ENCODE measurements at places on chromosomes 16 and 17.

GRCh38 chr16:20901436-20902112, 1.0 kb downstream of the LYRM1 start:
- no peaks in the 10 kb centered on the region for H3K36me3 ChIP-seq
- H3K4me1 ChIP-seq, result peaks cover 42% of the 10 kb centered on the region
- H3K27ac ChIP-seq, result peak overlapping the region; percentile 99
- H3K4me3 ChIP-seq, result peak overlapping the region; percentile 97
- no peaks in the 10 kb centered on the region for H3K27me3 ChIP-seq

GRCh38 chr17:32903774-32904673, 23.9 kb upstream of the TMEM98 start:
- H3K4me1 ChIP-seq, result no peaks in the 10 kb centered on the region
- H3K4me3 ChIP-seq, result no peak overlapping the region
- H3K36me3 ChIP-seq, result no peaks in the 10 kb centered on the region

- no peaks in the 10 kb centered on the region for H3K36me3 ChIP-seq
- no peak overlapping the region for H3K27ac ChIP-seq
- H3K27me3 ChIP-seq, result no peaks in the 10 kb centered on the region
- H3K4me3 ChIP-seq, result no peak overlapping the region
These were observed 9.5 kb upstream of the TCF25 start for GRCh38 chr16:89863741-89864526.

DNA sequence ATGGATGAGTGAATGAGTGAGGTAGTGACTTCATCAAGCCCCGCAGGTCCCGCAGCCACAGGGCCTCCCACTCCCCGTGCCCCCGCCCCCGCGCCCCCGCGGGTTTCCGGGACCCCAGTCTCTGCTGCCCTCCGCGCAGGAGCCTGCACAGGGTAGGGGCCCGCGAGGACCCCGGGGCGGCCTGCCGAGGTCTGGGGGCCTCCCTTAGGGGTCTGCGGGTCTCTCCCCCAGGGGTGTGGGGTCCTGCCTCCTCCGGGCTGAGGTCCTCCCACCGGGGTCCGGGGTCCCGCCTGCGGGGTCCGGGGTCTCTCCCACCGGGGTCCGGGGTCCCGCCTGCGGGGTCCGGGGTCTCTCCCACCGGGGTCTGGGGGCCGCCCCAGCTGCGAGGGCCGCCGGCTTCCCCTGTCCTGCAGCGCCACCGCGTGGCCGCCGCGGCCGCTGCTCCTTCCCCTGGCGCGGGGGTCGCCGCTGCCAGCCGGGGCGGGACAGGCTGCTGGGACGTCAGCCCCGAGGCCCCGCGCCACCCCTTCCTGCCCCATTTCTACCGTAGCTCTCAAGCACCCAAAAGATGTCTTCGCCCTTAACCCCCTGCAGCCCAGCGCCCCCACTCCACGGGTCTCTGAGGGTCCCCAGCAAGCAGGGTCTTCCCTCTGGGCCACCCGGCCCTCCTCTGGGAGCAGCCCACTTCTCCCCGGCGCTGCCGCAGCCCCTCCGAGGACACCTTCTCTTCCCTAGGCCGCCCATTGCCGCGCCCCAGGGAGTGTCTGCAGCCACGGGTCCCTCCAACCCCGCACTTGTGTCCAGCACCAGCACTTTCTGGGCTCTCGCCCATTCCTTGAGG, 10.4 kb upstream of the CHMP6 start:
- no peak for DNase-seq
- no peaks in the 10 kb centered on the region for H3K27me3 ChIP-seq
- no peaks in the 10 kb centered on the region for H3K36me3 ChIP-seq
- H3K27ac ChIP-seq, result no peak overlapping the region
- H3K4me3 ChIP-seq, result no peak overlapping the region
- peaks cover 4% of the 10 kb centered on the region for H3K4me1 ChIP-seq

DNA sequence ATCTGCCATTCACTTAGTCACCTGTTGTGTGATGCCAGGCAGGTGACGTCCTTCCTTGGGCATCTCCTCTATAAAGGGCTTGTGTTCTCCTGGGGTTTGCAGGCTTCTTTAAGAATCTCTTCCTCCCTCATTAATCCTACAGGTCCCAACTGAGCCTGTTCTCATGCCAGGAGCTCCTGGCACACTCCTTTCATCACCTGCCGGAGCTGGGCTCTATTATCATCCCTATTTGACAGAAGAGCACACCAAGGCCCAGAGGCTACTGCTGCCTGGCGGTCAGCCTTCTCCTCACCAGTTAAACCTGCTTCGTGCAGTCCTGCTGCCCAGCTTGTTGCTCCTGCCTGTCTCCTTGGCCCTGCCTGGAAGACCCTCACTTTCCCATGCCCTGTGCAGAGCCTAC, 51.2 kb downstream of the RAI1 start:
- H3K4me1 ChIP-seq, result peaks cover 12% of the 10 kb centered on the region
- no peaks in the 10 kb centered on the region for H3K27me3 ChIP-seq
- no peak overlapping the region for H3K4me3 ChIP-seq
- DNase-seq, result no peak

DNA sequence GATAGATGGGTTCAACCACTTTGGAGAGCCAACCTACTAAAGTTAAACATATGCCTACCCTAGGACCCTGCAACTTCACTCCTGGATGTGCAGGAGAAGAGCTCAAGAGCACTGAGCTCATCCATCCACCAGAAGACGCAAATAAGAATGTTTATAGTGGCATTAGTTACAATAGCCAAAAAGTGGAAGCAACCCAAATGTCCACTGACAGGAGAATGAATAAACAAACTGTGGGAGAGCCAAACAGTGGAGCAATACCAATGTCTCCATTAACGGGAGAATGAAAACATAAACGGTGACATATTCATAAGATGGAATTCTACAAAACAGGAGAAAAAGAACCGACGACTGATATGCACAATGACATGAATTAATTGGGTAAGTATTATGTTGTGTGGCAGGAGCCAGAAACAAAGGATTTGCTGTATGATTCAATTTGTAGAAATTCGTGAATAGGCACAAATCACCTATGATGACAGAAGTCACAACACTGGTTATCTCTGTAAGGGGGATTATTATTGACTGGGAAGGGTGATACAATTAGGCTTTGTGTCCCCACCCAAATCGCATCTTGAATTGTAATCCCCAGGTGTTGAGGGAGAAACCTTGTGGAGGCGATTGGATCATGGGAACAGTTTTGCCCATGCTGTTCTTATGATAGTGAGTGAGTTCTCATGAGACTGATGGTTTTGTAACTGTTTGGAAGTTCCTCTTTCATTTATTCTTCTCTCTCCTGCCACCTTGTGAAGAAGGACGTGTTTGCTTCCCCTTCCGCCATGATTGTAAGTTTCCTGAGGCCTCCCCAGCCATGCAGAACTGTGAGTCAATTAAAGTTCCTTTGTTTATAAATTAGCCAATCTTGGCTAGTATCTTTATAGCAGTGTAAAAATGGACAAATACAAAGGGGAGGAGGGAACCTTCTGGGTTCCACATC, 57.9 kb upstream of the PLCG2 start:
- H3K4me3 ChIP-seq, result no peak overlapping the region
- no peaks in the 10 kb centered on the region for H3K4me1 ChIP-seq
- peaks cover 10% of the 10 kb centered on the region for H3K27me3 ChIP-seq
- H3K27ac ChIP-seq, result no peak overlapping the region
- no peaks in the 10 kb centered on the region for H3K36me3 ChIP-seq
- DNase-seq, result no peak

DNA sequence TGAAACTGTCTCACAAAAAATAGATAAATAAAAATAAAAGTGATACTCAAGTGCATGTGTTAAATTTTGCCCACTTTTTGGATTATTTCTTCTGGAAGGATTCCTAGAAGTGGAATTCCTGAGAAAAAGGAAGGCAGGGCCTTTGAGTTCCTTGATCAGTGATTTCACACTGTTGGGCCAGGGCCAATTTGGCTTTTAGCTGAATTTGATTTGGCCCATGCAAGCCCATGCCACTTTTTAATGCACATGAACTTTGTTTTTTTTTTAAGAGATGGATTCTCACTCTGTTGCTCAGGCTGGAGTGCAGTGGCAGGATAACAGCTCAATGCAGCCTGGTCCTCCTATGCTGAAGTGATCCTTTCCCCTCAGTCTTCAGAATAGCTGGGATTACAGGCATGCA, 96.3 kb downstream of the TNFRSF13B start:
- no peaks in the 10 kb centered on the region for H3K27me3 ChIP-seq
- H3K4me3 ChIP-seq, result no peak overlapping the region
- no peaks in the 10 kb centered on the region for H3K4me1 ChIP-seq
- no peaks in the 10 kb centered on the region for H3K36me3 ChIP-seq

DNA sequence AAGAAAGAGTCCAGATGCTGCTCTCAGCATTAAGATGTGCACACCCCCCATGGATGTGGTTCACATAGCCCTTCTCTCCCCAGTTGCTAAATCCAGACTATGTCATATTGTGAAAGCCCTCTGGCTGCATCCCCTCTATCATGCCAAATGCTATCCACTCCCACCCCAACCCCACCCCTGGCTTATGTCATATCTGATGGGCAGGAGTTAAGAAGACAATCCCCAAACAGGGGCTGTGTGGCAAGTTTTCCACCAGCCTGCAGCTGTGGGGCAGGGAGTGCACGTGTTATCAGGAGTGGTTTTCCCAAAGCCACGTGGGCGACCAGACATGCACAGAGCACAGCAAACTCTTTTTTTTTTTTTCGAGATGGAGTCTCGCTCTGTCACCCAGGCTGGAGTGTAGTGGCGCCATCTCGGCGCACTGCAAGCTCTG, 10.0 kb downstream of the FAM117A start:
- H3K4me1 ChIP-seq, result no peaks in the 10 kb centered on the region
- no peaks in the 10 kb centered on the region for H3K27me3 ChIP-seq
- H3K27ac ChIP-seq, result no peak overlapping the region
- H3K4me3 ChIP-seq, result no peak overlapping the region
